CMK (cell line): ENCODE measurements at places on chromosomes 3 and 15.

GRCh38 chr3:126294211-126294808 lies 62.9 kb downstream of the KLF15 start:
- no peak for DNase-seq

- no peak for DNase-seq
Observed at GRCh38 chr3:54433846-54434245, 311.5 kb downstream of the CACNA2D3 start.

GRCh38 chr3:31636049-31636448 lies 103.3 kb downstream of the STT3B start:
- DNase-seq: no peak

DNA sequence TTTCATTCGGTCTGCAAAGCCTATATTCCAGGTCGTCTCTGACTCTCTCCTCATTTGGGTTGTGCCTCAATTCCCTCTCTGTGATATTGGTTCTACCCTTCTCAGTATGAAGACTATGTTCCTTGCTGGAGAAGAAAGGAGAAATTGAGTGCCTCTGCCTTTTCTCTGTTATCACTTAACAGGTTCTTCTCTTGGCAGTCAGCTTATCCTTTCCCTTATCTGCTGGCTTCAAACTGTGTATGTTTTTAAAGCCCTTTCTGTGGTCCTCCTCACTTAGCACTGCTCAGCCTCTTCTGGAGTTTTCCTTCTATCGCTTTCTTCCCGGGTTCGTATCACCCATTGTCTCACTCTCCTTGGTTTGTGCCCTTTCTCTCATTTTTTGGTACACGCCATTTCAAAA lies 65.3 kb upstream of the FSTL1 start:
- DNase-seq: no peak

GRCh38 chr3:9409981-9410854 lies 12.8 kb downstream of the SETD5 start:
- DNase-seq: no peak

- DNase-seq: no peak
Observed at GRCh38 chr15:89621547-89621946, 33.7 kb downstream of the KIF7 start.

GRCh38 chr15:96334017-96334704 lies 3.7 kb downstream of the NR2F2 start:
- no peak for DNase-seq

DNA sequence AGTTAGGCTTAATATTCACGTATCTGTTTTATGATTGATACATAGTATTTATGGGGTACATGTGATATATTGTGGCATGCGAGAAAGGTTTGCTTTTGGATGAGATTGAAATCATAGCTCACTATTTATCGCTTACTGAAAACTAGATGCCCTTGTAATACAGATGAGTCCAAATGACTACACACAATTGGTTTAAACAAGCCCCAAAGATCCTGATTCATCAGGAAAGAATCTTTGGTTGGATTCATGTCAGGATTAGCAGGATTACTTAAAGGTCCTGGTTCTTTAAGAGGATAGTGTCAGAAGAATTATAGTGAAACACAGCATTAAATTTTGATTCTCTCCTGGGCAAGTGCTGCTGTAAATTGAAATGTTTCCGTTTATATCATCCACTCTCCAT lies 18.6 kb upstream of the AADAC start:
- DNase-seq: no peak

GRCh38 chr3:175983379-175983778 lies 1124.2 kb downstream of the NAALADL2 start:
- DNase-seq: no peak

DNA sequence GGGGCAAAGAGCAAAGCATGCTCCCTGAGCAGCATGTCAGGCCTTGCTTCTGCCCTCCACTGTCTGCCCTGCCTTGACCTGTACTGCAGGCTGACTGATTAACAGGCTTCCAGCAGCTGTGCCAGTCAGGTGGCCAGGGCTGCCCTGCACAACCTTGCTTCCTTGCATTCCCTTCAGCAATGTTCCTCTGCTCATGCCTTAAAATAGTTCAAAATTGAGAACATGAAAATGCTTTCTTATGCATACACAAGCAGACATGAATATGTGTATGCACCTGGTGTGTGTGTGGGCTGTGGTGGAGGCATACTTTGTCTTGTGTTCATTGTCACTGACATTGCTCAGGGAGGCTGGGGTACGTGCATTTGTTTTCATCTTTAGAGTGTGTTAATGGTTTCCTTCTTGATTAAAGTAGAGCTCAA lies 1.2 kb upstream of the SLC22A13 start:
- no peak for DNase-seq

GRCh38 chr3:37384117-37384516 lies 209.7 kb upstream of the LRRFIP2 start:
- no peak for DNase-seq

DNA sequence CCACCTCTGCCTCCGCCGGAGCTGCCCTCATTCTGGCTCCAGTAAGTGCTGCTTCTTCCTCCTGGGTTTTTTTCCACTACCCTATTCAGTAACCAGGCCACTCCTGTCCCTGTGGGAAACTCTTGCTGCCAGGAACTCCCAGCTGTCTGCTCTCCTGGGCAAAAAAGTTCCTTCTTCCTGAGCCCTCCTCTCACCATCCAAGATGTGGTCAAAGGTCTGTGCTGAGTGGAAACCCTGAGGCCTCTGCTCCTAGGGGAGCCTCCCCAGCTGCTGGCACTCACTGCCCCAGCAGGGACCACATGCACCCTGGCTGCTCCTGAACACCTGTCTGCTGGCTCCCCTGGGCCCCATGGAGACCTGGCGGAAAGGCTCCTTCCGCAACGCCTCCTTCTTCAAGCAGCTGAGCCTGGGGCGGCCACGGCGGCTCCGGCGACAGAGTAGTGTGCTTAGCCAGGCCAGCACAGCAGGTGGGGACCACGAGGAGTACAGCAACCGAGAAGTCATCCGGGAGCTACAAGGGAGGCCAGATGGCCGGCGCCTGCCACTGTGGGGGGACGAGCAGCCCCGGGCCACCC lies 454 bp downstream of the C15orf62 start:
- DNase-seq: no peak

DNA sequence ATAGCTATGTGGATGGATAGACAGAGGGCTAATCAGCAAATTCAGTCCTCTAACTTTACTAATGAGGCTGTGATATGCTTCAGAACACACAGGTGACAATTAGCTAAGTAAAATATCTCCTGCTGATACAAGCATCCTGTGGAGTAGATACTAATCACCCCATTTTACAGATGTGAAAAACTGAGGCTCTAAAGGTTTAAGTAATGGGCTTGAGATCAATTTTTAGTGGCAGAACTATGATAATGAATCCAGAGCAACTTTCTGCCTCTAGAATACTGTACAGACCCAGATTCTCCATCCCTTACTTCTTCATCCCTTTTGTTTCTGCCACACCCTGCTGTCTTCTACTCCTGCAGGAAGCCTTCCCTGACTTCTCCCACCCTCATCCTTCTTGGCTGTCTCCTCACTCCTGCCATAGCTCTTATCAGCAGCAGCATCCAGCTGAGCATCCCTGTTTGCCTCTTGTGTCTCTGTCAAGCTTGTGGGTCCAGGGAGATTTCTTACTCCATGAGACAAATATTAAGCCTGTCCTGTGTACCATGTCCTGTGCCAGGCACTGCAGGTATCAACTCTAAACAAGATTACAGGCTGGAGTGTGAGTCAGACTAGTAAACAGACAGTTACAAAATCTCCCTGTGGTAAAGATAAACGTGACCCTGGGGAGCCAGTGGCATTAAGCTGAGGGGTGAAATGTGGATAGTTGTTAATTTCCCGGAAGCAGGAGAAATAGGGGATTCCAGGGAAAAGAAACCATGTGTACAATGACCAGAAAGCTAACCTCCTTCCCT lies 39.2 kb downstream of the SLC6A11 start:
- no peak for DNase-seq

DNA sequence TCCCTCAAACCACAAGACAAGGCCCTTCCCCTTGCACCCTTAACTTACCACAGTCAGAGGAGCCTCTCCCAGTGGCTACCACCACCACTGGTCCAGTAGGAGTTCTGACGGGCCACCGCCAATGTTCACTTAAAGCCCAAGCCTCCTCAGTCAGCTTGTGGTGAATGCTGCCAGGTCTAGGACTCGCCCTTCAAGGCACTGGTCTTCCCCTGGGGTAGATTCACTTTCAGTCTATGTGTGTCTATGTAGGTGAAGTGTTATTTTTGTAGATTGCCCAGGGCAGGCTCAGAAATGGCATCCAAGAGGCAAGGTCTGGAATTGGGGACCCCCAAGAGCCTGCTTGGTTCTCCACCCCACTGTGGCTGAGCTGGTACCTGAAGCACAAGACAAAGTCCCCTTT lies 15.4 kb upstream of the CASR start:
- DNase-seq: no peak

GRCh38 chr15:53837263-53837662 lies 77.8 kb upstream of the WDR72 start:
- no peak for DNase-seq

DNA sequence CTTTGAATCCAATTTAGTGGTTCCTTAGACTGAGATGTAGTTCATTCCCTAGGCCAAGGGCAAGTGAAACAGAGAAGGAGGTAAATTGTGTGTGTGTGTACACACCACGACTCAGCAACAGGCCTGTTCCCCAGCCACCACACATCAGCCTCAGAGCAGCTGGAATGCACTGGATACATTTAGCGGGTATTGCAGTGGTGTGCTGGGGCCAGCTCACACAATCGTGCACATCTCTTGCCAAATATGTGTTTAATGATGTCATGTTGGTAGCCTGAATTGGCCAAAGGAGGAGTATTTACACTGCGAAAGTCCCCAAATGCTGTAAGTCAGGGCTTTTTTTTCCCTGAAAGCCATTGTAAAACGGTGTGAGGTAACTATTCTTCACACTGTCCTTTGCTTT lies 82.3 kb downstream of the RBPMS2 start:
- no peak for DNase-seq

- DNase-seq: no peak
Observed at GRCh38 chr3:134155446-134155845, 95.2 kb downstream of the RYK start.

DNA sequence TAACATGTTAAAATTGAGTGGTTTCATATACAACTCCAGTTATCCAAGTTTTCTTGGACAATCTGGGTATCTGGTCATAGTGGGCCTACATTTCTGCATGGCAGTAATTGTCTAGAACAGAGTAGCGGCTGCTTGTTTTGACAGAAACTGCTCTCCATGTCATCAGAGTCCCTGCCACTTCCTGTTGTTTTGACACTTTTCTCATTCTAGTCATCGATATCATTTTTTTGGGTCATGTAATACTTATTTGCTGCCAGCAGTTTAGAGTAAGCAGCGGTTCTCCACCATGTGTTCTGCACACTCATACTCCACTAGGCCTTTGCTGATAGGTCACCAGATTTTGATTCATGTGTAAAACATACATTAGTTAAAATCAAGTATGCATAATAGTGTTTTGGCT lies 81.5 kb downstream of the SLC25A26 start:
- no peak for DNase-seq

DNA sequence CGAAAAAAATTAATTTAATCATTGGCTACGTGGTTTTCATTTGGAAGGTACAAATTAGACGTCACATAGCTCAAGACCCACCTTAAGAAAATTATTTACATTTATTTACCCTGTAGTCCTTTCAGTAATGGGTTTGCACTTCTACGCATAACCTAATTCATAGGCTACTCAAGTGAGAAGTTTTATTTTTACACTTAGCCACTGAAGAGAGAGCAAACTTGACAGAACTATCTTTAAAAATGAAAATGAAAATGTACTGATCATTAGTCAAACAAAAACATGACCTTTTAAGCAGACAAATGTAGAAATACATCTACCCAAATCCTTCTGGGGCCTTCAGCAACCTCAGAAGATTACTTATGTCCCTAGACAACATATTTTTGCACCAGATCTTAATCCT lies 269.4 kb upstream of the TTC14 start:
- DNase-seq: no peak

DNA sequence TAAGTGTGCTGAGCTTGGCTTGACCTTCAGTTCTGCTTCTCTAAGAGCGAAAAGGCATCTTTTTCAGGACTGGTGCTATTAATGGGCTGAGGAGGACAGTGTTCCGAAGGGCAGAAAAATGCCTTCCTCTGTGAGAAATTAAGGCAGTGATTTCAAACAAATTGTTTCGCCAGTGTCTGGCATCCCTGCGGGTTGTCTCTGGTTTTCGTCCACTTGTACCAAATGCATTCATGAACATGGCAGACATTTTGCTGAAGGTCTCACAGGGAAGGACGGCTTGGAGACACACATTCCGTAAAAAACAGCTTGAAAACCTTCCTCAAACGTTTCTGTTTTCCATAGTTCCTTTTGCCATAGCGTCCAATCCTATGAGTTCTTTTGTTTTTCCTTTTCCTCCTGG lies 57.1 kb downstream of the CEMIP start:
- no peak for DNase-seq

DNA sequence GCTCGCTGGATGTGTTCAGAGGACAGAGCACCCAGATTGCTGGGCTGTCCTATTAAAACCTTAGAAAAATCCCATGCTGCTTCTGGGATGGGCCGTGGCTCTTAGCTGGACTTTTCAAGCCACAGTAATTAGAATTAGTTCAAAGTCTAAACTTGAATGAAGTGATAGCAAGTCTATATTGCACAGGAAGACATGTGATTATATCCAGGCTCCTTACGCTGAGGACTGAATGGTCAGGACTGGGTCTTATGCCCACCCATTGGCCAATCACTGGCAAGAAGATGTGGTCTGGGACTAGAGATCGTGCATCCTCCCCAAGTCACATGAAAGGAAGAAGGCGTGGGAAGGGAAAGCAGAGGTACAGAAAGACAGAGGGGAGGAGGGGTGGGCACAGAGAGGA lies 227.6 kb downstream of the FAM43A start:
- no peak for DNase-seq

- no peak for DNase-seq
Observed at GRCh38 chr3:3666664-3667063, 132.6 kb upstream of the LRRN1 start.

DNA sequence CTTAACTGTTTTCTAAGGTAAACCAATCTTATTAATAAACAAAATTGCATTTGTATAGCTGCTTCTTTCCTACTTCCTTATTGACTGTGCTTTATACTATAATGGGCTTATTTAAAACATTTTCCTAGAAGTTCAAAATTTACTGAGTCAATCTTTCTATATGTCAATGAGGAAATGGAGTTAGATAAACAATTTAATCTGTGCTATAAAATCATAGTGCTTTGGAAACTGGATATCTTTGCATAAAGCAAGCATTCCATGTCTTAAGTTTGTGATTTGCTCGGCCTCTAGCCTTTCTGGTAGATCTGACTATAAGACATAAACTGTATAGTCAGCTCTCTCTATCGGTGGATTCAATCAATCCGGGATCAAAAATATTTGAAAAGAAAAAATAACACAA lies 99.6 kb downstream of the NEDD4 start:
- no peak for DNase-seq
